ENCODE measurements at places on chromosomes 5 and 9.

DNA sequence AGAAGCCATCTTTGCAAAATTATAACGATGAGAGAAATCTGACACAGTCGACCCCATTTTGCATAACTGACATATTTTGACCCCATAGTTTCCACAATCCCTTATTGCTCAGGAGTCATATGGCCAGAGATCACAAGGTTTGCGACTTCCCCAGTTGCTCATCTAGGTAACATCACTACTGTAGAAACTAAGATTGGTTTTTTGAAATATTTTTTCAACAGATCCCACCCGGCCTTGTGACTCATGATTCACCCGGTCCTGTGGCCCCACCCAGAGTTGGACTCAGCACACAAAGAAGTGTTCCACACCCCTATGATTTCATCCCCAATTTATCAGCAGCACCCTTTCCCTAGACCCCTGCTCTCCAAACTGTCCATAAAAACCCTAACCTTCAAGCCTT lies 50.2 kb downstream of the TIMD4 start:
- DNase-seq: no peak

DNA sequence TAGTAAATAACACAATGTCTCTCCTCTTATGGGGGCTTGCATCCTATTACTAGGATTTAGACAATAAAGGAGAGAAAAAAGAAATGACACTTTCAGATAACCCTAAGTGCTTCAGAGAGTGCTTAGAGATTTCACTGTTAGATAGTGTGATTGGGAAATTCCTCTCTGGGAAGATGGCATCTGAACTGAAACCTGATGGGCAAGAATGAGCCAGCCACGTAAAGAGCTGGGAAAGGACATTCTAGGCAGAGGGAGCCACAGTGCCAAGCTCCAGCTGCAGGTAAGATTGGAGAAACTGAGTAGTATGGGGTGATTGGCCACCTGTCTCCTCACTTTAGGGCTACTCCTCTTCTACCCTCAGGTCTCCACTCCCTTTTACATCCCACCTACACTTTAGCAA lies 14.5 kb downstream of the CDO1 start:
- no peak for DNase-seq

GRCh38 chr5:169828385-169828784 lies 151.9 kb downstream of the INSYN2B start:
- DNase-seq: no peak

DNA sequence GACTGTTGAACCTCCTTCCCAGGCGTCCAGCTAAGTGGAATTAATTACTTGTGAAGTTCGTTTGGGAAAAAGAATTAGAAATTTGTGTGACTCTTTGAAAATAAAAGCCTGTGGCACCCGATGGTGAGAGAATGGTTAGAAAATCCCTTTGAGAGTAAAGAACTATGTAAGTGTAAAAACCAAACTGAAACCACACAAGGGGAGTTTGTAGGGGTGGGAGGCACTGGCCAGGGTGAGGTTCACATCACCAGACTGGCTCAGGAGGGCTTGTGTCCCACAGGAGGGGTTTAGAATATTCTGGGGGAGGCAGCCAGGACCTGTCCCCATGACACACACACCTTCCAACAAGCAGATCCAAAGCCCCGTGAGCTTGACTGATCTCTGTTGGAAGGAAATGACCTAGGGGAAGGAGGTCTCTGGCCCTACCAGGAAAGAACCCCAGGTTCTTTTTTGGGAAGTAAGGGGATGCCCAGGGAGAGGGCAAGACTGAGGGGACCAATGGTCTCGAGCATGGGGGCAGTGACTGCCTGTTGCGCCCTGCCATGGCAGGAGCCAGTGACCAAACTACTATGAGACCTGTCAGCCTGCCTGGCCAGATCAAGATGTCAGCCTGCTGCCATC lies 4.3 kb downstream of the SPATA24 start:
- no peak for DNase-seq

DNA sequence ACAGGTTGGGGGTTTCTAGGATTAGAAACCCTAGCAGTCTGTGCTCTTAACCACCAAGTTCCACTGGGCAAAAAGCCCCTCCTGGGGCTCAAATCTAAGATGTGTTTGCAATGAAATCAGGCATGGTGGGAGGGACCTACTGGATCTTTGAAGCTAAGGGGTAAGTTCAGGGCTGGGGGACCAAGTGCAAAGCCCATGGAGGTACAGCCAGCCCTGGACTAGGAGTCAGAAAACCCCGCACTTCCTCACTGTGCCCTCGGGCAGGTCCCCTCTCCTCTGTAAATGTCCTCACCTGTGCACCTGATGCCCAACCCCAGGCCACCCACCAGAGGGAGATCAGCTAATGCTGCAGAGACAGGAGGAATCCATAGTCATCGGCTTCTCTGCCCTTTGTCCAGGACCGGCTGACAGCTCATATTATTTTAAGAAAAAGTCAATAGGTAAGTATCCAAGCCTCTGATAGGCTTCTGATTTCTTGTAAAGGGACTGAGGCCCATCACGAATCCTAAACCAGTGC lies 138.3 kb downstream of the PAX5 start:
- DNase-seq: no peak

- DNase-seq: no peak
Observed at GRCh38 chr5:149036970-149037369, 25.9 kb downstream of the SH3TC2 start.

GRCh38 chr5:69010476-69010875 lies 83.3 kb upstream of the SLC30A5 start:
- DNase-seq: no peak

- no peak for DNase-seq
Observed at GRCh38 chr9:131446276-131446675, 52.4 kb downstream of the PRRC2B start.

DNA sequence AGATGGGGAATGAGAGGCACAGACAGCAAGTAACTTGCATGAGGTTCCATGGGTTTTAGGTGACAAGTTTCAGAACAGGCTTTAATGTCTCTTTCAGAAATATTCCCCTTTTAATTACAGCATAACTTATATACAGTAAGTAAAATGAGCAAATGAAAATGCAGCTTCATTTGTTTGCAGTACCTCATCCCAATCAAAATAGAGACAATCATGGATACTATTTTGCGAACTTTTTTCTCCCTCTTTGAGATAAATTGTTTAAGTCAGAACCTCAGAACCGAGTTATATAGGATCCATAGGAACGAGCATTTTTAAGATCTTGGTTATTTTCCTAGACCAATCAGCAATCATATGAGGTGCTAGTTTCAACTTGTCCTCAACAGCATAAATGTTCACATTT lies 3.5 kb downstream of the LCP2 start:
- DNase-seq: no peak

DNA sequence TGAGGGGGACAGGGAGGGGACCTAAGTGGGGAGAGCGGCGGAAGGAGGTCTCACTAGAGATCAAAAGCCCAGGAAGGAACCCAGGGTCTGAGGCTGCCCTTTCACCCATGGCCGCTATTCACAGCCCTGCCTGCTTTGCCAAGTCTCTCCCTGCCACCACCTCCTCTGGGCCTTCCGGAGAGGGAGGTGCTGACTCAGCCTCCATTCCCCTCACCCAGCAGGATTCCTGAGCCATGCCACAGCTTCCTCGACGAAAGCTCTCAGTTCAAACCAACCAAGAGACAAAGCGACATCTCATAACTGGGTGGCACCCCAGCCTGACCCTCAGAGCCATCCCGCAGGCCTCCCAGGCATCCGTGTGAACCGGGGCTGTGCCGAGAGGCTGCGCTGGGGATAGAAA lies 36.7 kb downstream of the PAX5 start:
- no peak for DNase-seq

GRCh38 chr9:81074221-81074620 lies 615.1 kb downstream of the TLE1 start:
- DNase-seq: no peak

DNA sequence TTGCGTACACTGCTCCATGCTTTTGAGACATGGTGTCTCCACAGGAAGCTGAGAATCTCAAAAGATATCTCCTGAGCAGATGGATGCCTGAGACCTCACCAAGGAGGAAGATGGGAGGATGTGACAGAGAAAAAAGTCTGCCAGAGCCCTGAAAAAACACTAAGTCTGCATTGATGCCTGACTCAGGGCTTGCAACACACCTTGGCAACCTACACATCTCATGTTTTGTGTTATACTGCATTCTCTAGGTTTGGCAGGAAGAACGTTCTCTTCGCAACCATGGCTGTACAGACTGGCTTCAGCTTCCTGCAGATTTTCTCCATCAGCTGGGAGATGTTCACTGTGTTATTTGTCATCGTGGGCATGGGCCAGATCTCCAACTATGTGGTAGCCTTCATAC lies 19.2 kb downstream of the SLC22A4 start:
- no peak for DNase-seq

DNA sequence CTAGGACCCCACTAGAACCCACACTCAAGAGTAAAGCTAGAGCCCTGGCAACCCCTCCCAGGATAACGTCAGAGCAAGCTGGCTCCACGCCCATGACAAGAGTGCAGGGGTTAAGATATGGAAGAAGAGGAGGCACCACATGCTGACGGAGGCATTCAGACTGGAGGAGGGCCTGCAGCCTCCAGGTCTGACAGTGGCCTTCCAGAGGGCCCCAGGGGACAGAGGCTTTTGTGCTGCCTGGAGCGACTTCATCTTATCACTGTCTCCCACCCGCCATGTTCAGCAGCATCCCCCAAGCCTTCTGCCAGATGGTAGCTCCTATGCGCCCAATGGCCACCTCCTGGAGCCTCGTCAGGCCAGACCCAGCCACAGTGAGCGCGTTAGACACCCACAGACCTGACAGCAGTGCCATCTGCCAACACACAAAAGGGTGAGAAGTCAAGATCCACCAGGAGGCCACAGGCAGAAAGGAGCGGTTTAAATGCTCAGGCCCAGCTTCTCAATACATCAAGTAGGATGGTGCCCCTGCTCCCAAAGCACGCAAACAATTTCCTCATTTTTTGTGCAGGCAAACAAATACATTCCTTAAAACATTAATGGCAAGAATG lies 65.8 kb downstream of the C5orf15 start:
- DNase-seq: no peak

GRCh38 chr5:10233505-10233904 lies 16.2 kb downstream of the ATPSCKMT start:
- DNase-seq: no peak

DNA sequence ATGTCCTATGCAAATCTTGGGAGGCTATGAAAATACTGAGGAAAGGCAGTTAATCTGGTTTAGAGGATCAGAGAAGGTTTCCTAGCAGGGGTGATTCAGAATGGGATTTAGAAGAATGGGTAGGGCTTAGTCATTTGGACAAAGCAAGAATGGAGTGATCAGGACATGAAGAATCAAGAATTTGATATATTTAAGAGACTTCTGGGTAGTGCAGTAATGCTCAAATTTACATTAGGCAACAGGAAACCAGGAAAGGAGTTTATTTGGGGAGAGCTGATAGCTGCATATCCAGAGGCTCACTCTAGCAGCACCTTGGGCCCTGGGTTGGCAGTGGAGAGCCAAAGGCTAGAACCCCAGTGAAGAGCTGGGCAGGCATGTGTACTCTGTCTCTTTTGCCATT lies 78.9 kb upstream of the PAPPA start:
- no peak for DNase-seq

DNA sequence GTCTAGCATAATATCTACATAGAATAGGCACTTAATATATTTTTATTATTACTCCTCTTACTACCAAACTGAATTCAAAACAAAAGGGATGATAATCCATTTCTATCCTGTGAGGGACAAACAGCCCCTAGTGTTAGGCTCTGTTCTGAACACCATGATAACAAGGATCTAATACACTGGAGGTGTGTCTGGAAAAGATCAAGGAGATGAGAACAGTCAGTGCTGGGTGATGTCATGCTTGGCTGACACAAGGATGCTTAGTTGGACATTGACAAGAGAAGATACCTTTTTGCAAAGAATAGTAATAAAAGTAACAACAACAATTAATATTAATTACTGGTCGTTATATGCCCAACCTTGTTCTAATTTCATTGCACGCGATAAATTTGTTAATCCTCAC lies 458.7 kb downstream of the EBF1 start:
- DNase-seq: no peak

- DNase-seq: no peak
Observed at GRCh38 chr5:145408048-145408341, 427.1 kb downstream of the PRELID2 start.

DNA sequence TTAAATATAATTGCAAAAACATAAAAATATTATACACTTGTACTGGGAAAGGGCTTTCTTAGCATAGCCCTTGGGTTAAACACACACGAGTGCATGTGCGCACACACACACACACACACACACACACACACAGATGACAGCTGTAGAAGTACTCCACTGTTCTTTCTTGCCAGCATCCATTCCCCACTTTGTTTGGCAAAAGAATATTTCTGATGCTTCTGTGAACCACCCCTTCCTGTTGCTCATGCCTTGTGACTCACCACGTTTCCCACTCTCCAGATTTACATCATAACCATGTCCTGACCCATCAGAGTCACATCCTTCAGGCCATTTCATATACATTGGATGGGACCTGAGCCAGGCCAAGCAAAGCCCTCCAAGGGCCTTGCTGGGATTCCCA lies 280.1 kb downstream of the DNAH5 start:
- DNase-seq: no peak

DNA sequence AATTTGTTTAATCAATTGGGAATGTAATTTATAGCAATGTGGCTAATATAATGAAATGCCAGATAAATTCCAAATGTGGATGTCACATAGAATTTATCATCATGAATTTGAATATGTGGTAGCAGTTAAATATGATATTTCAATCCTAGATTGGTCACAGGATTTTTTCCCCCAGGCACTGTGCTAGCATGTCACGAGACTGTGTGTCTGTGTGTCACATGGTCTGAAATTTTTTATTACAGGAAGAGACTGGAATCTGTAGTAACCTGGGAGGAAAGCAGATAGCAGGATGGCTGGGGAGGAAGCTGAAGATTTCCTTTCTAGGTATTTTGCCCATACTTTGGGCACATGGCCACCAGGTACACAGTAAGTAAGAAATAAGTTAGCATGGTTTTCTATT lies 35.4 kb upstream of the MSH3 start:
- DNase-seq: no peak

- DNase-seq: no peak
Observed at GRCh38 chr9:6428940-6429889, 16.2 kb downstream of the UHRF2 start.

DNA sequence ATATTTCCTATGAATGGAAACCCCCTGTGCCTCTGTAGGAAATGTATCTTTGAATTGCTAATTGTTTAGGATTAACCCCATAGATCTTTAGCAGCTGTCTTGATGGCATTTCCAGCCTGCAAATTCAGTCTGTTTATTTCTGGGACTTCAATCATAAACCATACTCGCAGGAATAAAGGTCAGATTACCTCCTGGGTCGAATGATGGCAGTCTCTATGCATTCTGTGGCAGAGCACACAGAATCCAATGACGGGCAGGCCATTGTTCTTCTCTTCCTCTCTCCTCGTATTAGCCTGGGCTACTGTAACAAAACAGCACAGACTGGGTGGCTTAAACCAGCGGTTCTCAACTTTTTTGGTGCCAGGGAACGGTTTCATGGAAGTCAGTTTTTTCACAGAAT lies 199.9 kb downstream of the PCSK5 start:
- no peak for DNase-seq
